Activated CD4-positive, alpha-beta T cell treated with anti-CD3 and anti-CD28 coated beads, Interleukin-2, amount 50 U/mL, for 4 hours (primary cell): ENCODE measurements at places on chromosomes 12 and 14.

GRCh38 chr14:49853158-49853477, 530 bp upstream of the NEMF start:
- DNase-seq, result no peak

GRCh38 chr12:110037315-110037714, 11.0 kb downstream of the C12orf76 start:
- no peak for DNase-seq

DNA sequence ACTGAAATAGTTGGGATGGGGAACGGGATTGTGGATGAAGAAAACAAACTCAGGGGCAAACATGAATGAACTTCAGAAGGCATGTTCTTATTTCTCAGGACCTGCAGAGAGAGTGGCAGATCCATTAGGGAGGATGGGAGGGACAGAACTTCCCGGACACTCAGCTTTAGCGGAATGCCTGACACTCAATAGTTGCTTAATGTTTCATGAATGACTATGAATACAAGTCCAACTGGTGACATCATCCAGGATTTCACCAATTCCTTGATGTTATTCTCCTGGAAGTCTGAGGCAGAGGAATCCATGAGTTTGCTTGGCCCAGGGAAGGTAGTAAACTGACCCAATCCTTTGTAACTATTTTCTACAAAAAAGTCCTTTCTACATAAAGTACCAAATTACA, 37.8 kb upstream of the LRRC10 start:
- DNase-seq, result no peak

DNA sequence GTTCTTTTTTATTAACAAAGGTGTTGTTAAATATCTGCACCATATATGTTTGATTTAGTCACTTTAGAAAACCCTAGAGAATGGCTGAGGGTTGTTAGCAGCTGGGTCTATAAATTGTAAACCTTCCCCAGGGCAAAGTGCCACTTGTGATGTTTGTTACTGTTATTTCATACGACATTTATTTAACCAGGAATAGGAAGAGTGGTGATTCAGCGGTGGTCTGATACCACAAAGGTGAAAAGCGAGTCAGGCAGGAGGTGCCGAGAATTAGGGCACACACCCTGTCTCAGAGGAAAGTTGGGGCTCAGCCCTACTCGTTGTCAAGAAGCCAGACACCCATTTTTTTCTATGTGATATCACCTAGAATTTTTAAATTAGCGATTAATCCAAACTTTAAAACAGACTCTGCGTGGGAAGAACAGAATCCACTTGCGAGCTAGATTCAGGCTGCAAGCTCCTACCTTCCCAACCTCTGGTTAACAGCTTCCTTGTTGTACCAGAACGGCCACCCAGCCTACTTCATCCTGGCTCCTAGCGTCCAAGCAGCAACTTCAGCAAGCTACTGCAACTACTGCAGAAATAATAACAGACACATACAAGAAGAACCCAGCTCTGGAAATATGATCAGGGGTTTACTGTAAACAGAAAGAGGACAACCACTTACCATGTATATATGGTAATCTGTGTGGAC, 126.7 kb downstream of the TMEM132D start:
- no peak for DNase-seq

GRCh38 chr14:80077262-80077661, 134.0 kb downstream of the DIO2 start:
- DNase-seq, result no peak

DNA sequence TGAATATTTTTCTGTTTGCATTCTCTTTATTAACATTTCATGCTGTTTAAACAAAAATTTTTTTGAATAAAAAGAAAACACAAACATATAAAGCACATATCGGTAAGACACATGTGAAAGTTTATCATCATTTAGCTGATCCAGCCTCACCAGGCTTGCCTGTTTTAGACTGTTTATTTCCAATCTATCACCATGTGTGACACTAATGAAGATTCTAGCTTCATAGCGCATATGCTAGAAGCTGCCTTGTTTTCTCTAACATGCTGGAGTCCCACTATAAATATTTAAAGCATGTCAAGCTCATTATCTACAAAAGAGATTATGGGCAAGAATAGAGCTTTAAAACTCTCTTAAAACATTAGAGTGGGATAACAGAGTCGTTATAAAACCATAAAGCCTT, 25.4 kb upstream of the ADAMTS20 start:
- no peak for DNase-seq
